ENCODE measurements at places on chromosomes 6 and 20. TPM values are rescaled to one million over a fixed set of nuclear protein-coding genes. Genes with fewer than 3 reads are reported as not detected.

DNA sequence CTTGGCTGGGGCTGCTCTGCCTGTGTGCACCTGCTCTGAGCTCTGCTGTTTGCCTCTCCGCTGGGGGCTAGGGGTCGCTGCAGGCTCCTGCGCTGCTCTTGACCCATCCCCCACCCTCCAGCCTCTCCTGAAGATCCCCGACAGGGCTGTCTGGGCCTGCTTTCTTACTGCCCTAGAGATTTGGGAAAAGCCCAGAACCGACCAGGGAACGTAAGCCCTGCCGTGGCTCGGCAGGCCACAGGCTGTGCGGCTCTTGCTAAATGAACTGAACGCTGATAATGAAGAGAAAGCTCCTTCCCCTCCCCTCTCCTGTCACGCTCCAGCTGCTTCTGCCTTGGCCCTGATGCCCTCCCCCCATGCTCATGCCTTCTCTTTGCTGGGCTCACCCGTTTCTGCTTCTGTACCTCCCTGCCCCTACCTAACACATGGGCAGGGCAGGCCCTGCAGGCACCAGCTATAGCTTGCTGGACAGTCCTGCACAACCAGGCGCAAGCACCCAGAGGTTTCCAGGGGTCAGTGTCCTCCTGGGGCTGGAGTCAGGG, 32.0 kb upstream of the PCMTD2 start:
- peak; percentile 24 for DNase-seq

GRCh38 chr6:54891536-54891935, 45.0 kb downstream of the FAM83B start:
- no peak for DNase-seq

GRCh38 chr6:100833972-100834574, 47.1 kb downstream of the ASCC3 start:
- no peak for DNase-seq

GRCh38 chr6:50655848-50656453, 57.4 kb upstream of the TFAP2D start:
- DNase-seq, result no peak

DNA sequence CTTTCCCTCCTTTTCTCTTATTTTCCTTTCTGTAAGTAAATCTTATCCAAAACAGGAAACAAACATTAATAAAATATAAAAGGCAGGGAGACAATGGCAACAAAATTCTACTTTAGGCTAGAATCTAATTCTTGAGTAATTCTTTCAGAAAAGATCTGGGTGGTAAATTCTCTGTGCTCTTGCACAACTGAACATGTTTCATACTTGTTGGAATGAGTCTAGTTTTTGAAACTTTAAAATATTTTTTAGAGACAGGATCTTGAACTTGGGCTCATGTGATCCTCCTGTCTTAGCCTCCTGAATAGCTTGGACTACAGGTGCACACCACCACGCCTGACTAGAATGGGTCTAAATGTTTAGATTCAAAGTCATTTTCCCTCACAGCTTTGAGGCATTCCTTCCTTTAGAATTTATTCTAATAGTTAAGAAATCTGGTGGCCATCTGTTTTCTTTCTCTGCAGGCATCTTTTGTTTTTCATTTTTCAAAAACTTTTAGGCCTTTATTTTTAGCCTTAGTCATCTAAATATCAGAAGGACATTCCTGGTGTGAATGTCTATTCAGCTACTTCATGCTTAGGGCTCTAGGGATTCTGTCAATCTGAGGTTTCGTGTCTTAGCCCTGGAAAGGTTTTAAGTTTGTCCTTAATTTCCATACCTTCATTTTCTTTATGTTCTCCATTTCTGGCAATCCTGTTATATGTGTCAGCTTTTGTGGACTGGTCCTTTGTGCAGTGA, 76.5 kb downstream of the CDKAL1 start:
- DNase-seq, result no peak

- no peak for DNase-seq
Measured at GRCh38 chr6:130625825-130626527, 201.2 kb upstream of the SMLR1 start.

- DNase-seq, result no peak
Measured at GRCh38 chr6:112933947-112934346, 586.8 kb downstream of the RFPL4B start.

DNA sequence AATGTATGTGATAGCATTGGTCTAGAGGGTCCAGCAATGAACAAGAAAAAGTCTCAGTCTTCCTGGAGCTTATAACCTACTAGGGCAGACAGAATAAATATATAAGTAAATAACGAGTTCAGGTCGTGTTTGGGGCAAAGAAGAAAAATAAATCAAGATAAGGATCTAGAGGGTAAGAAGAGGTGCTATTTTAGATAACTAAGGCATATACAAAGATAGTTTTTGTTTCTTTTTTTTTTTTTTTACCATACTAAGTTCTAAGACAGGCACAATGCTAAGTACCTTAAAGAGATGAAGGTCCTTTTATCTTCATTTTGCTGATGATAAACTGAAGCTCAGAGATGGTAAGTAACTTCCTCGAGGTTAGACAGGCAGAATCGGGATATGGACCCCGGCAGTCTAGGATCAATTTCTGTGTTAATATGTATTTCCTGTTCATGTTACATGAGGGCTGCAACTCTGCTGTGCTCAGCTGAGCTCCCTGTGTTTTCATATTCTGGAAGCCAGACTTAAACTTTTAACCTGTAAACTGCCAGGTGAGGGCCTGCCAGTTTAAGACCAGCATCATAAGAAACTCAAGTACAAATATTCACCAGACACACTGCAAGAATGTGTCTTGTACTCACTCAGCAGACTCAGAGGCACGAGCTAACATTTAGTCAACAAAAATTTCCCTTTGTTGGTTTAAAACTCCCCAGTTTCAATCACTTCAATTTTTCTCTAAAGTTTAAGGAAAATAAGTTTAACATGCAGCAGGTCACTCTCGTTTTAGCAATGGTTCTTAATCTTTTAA, 23.3 kb downstream of the SESN1 start:
- DNase-seq, result no peak

- no peak for DNase-seq
Measured at GRCh38 chr20:15236812-15237211, 899.4 kb upstream of the FLRT3 start.

Gene SEMG1
- total RNA-seq, result not detected

Gene PPP1R3D
- 4.1 TPM for total RNA-seq

Gene HMGCLL1
- 3.6 TPM for total RNA-seq

Data from gastrocnemius medialis (tissue), 4 donors.